ENCODE measurements at places on chromosomes 5 and 9. TPM values are rescaled to one million over a fixed set of nuclear protein-coding genes. Genes with fewer than 3 reads are reported as not detected.

SLC4A9 gene
- total RNA-seq: not detected

DBH gene
- not detected for total RNA-seq

PCDHGA9 gene
- total RNA-seq: 1.3 TPM

INSL4 gene
- not detected for total RNA-seq

ANKRD33B gene
- total RNA-seq: 3.1 TPM

NUTM2F gene
- not detected for total RNA-seq

TAF11L5 gene
- total RNA-seq: not detected

CER1 gene
- total RNA-seq: not detected

NPDC1 gene
- 171 TPM for total RNA-seq

ANKRD34B gene
- total RNA-seq: not detected

C5orf34 gene
- total RNA-seq: 3.9 TPM

DNA sequence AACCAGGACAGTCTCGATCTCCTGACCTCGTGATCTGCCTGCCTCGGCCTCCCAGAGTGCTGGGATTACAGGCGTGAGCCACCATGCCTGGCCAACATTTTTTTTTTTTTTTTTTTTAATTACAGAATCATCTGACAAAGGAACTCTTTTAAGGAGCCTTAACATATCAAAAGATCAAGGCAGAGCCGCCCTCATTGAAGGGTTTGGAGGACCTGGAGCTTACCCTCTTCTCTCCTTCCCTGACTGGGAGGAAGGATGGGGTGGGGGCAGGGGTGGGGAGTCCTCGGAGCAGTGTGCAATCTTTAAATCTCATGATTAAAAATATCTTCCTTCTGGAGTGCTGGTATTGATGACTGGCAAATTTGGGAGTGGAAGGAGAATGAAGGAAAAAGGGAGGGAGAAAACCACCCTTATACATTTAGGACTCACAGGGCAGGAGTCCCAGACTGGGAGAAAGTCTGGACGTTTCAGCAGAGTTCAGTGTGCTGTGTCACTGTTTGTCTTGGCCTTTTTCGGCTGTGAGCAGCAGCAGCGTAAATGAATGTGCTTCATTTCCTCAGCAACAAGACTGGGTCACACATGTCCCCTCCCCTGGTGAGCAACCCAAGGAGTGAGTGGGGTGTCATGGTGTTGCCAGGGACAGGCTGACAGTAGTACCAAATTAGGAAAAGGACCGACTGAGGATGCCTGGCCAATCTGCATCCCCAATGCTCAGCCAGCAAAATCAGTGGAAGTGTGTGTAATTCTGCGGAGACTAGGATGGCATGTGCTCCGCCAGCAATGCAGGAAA lies 115.3 kb upstream of the BNC2 start:
- H3K36me3 ChIP-seq: no peaks in the 10 kb centered on the region
- no peak for DNase-seq
- no peak overlapping the region for H3K4me3 ChIP-seq
- no peaks in the 10 kb centered on the region for H3K27me3 ChIP-seq
- peaks cover 6% of the 10 kb centered on the region for H3K4me1 ChIP-seq
- H3K27ac ChIP-seq: no peak overlapping the region

GRCh38 chr9:83141887-83142286 lies 78.9 kb upstream of the RASEF start:
- no peaks in the 10 kb centered on the region for H3K27me3 ChIP-seq
- no peaks in the 10 kb centered on the region for H3K36me3 ChIP-seq
- H3K27ac ChIP-seq: no peak overlapping the region
- H3K4me1 ChIP-seq: no peaks in the 10 kb centered on the region

DNA sequence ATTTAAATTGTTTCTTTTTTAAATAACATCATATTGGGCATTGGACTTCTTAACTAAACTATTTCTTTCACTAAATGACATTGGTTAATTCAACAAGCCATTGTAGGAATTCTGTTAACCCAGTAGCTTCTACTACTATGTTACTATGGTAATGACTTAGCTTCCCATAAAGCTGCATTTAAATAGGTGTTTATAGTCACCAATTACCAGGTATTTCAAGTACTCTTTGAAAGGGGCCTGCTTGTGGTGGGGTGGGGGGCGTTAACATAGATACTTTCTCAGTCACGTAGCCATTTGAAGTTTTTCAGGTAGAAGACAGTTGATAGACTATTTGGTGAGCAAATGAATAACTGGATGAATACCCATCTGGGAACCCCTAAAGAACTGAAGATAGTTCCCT lies 34.0 kb downstream of the PIK3R1 start:
- peaks cover 61% of the 10 kb centered on the region for H3K4me1 ChIP-seq
- DNase-seq: no peak

DNA sequence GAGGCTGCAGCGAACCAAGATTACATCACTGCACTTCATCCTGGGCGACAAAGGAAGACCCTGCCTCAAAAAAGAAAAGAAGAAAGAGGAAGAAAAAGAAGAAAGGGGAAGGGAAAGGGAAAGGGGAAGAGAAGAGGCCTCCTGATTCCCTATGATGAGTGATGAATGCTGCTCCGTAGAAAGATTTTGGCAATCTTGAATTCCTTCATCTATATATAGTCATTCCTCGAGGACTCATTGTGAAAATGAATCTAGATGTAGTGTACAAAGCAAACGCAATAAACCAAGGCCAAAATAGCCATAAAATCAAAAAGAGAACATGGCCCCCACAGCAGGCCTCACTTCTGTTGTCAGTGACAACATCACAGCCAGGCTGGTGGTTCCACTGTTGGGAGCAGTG lies 218.0 kb downstream of the DCP2 start:
- peaks cover 14% of the 10 kb centered on the region for H3K4me1 ChIP-seq
- no peak overlapping the region for H3K27ac ChIP-seq
- no peak overlapping the region for H3K4me3 ChIP-seq

GRCh38 chr5:103427326-103427725 lies 135.3 kb downstream of the NUDT12 start:
- no peak overlapping the region for H3K4me3 ChIP-seq
- H3K27me3 ChIP-seq: no peaks in the 10 kb centered on the region
- DNase-seq: no peak

DNA sequence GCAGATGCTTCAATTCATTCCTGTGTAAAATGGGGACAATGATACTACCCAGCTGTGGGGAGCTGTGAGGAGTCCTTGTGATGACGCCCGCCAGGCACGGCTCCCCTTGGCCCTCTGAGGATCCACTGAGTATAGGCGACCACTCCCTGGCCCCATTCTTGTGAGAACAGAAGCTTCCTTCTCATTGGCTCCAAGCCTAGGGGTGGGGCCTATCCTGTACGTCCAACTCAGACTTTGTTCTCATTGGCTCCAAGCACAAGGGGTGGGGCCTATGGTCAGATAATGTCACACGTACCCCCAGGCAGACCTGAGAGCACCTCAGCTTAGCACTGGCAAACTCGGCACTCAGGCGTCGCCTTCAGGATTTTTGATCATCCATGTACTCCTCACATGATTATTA lies 232.9 kb upstream of the MVB12B start:
- H3K36me3 ChIP-seq: no peaks in the 10 kb centered on the region
- no peak for DNase-seq
- no peaks in the 10 kb centered on the region for H3K4me1 ChIP-seq
- no peak overlapping the region for H3K27ac ChIP-seq
- H3K4me3 ChIP-seq: no peak overlapping the region
- peaks cover 39% of the 10 kb centered on the region for H3K27me3 ChIP-seq

DNA sequence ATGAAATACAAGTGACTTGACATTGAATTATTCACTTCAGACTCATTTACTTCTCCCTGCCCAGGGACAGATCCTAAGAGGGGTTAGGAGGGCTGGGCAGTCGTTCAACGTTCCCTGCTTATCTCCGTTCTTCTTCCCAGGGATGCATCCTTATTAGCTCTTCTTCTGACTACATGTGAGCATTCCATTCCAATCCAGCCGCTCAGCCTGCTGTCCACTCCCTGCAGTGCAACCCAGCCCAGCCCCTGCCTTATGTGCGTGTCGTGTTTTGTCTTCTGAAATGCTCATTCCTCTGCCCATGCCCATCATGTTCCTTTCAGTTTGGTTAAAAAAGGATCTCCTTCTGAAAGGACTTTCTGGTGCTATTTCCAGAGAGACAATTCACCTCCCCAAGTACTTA lies 64.7 kb upstream of the PALM2AKAP2 start:
- no peak for DNase-seq
- H3K27ac ChIP-seq: no peak overlapping the region
- no peaks in the 10 kb centered on the region for H3K4me1 ChIP-seq
- no peaks in the 10 kb centered on the region for H3K27me3 ChIP-seq
- no peaks in the 10 kb centered on the region for H3K36me3 ChIP-seq

GRCh38 chr5:6343951-6344592 lies 34.3 kb downstream of the MED10 start:
- H3K27ac ChIP-seq: no peak overlapping the region
- no peak for DNase-seq
- no peaks in the 10 kb centered on the region for H3K36me3 ChIP-seq
- no peak overlapping the region for H3K4me3 ChIP-seq

- no peak overlapping the region for H3K27ac ChIP-seq
- H3K27me3 ChIP-seq: no peaks in the 10 kb centered on the region
- H3K4me1 ChIP-seq: peaks cover 10% of the 10 kb centered on the region
- DNase-seq: no peak
Measured at GRCh38 chr9:107841076-107841475, 351.5 kb upstream of the KLF4 start.

DNA sequence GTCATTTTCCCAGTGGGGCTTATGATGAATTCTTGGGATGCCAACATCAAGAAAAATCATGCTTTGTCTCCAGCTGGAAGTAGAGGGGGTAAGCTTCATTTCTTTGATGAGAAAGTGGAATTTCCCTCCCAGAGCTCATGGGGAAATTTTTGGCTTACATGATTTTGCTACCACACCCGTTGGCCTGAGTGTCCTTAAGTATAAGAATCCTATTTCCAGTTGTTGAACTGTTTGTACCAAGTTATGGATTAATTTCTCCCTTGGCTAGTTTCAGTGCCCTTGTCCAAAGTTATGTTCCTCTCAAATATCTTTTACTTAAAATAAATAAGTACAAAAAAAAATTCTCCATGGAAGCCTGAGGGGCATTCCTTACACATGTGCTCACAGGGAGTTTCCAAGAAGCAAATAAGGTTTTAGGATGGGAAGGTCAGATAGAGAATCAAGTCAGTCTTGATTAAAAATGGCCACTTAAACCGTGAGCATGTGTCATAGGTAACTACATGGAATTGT lies 82.3 kb downstream of the PTCD2 start:
- DNase-seq: peak; percentile 20
- H3K36me3 ChIP-seq: no peaks in the 10 kb centered on the region
- H3K27ac ChIP-seq: peak overlapping the region; percentile 82
- H3K4me1 ChIP-seq: peaks cover 8% of the 10 kb centered on the region
- H3K4me3 ChIP-seq: no peak overlapping the region

DNA sequence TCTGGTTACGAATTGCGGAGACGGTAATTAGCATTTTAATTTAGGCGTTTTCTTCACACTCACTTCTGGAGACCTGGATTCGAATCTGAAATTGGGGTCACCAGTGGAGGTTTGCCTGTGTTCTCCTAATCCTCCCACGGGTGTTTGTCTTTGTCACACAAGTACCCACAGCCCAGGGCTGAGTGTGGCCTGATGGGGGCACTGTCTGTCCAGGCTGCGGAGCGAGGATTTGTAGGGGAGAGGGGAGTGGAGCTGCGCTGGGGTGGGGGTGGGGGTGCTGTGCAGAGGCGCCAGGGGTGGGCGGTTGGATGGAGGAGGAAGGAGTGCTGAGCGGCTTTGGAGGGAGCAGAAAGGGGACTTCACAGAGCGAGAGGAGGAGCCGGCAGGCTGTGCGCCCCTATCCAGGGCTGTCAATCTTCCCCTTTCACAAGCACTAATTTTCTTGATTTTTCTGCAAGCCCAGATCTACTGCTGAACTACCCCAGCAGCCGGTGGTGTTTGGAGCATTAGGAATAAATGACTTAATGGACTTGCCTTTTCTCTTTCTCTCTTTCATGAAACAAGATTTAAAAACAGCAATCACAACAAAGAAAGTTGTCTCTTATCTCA lies 53.1 kb downstream of the TSPAN17 start:
- H3K27ac ChIP-seq: no peak overlapping the region
- no peak for DNase-seq
- no peaks in the 10 kb centered on the region for H3K4me1 ChIP-seq
- H3K36me3 ChIP-seq: no peaks in the 10 kb centered on the region
- no peak overlapping the region for H3K4me3 ChIP-seq

DNA sequence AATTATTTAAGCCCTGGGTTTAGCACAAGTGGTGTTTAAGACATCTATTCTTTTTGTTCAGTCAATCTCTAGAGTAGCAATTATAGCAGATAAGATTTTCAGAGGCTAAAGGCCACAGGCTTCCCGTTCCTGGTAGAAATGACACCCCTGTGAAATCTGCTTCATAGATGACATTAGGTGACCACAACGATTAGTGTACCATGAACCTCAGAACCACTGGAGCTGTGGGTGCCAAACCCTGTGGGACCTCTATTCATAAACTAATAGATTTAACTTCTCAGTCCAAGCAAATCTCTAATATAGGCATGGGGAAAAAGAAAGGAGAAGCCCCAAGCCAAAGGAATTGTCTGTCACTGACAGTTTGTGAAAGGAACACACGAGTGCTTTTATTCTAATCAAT lies 207.4 kb downstream of the ARRDC3 start:
- H3K27me3 ChIP-seq: no peaks in the 10 kb centered on the region
- DNase-seq: no peak
- H3K4me1 ChIP-seq: peaks cover 6% of the 10 kb centered on the region
- H3K4me3 ChIP-seq: no peak overlapping the region

DNA sequence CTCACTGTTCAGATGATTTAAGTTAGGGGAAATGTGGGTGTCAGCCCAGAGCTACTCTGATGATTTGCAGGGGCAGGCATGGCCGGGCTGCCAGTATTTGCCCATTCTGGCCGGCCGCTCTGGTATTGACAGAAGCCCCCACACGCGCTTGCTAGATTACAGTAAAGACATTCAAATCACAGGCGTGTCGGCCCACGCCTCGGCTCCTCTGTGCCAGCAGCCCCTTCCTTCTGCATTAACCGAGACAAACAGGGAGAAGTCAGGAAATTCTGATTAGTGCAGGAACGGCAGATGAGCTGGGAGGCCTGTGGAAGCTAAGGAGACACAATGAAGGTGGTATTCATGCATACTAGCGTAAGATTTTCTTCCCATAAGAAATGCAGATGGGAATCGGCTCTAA lies 113.3 kb downstream of the CRB2 start:
- H3K27me3 ChIP-seq: no peaks in the 10 kb centered on the region
- H3K36me3 ChIP-seq: no peaks in the 10 kb centered on the region
- H3K4me1 ChIP-seq: no peaks in the 10 kb centered on the region
- no peak for DNase-seq
- no peak overlapping the region for H3K4me3 ChIP-seq

- H3K27ac ChIP-seq: no peak overlapping the region
- peaks cover 4% of the 10 kb centered on the region for H3K36me3 ChIP-seq
- no peak for DNase-seq
- no peak overlapping the region for H3K4me3 ChIP-seq
- peaks cover 13% of the 10 kb centered on the region for H3K4me1 ChIP-seq
Measured at GRCh38 chr9:114694719-114695269, 12.8 kb upstream of the TEX48 start.

Data from MCF 10A (cell line).